ENCODE measurements at places on chromosomes 2 and 18. TPM values are rescaled to one million over a fixed set of nuclear protein-coding genes. Genes with fewer than 3 reads are reported as not detected.

Gene LIMS4
- total RNA-seq: 0.25 TPM

Gene C2orf78
- not detected for total RNA-seq

Gene UGT1A4
- total RNA-seq: not detected

Gene ASB18
- not detected for total RNA-seq

Gene LAMA1
- 12.8 TPM for total RNA-seq

Gene FAM110C
- 7.4 TPM for total RNA-seq

Gene KCNJ3
- 12.5 TPM for total RNA-seq

Gene MYO5B
- total RNA-seq: 12.0 TPM

Gene DSC1
- 0.25 TPM for total RNA-seq

Gene TEKT4
- total RNA-seq: not detected

Gene MDH1B
- 3.4 TPM for total RNA-seq

Gene CTDP1
- 10.6 TPM for total RNA-seq

Gene CPO
- not detected for total RNA-seq

Gene IL1R2
- not detected for total RNA-seq

Gene TGFA
- 3.7 TPM for total RNA-seq

Gene ADRA2B
- total RNA-seq: not detected

Gene NCKAP5
- total RNA-seq: 9.3 TPM

Gene TMEM163
- total RNA-seq: 13.3 TPM

Gene TBC1D8
- 6.1 TPM for total RNA-seq

Gene DSG4
- not detected for total RNA-seq

Gene ALK
- total RNA-seq: 0.98 TPM

Gene SPHKAP
- 37.4 TPM for total RNA-seq

Gene MATN3
- total RNA-seq: 2.0 TPM

Gene CFC1B
- total RNA-seq: not detected

Gene KCNIP3
- total RNA-seq: 3.0 TPM

Gene NYAP2
- total RNA-seq: 12.5 TPM

Gene BUB1
- total RNA-seq: 6.1 TPM

Gene COLEC11
- 0.25 TPM for total RNA-seq

Gene CD28
- 0.25 TPM for total RNA-seq

Gene UGT1A5
- total RNA-seq: not detected

Gene NT5DC4
- total RNA-seq: not detected

Gene PHOSPHO2
- 15.5 TPM for total RNA-seq

Gene TMEM200C
- total RNA-seq: 20.4 TPM

Gene MTCL1
- total RNA-seq: 14.5 TPM

Gene MAP3K19
- total RNA-seq: 1.7 TPM

Gene TCF23
- not detected for total RNA-seq

Gene ADD2
- 385 TPM for total RNA-seq

Gene TMEM37
- not detected for total RNA-seq

Gene ARL4C
- total RNA-seq: 43.3 TPM

Gene CEBPZOS
- total RNA-seq: 24.6 TPM

Gene RAPGEF4
- 13.5 TPM for total RNA-seq

Gene ZC3H6
- 24.8 TPM for total RNA-seq

Gene TRIM54
- total RNA-seq: not detected

Gene VWC2L
- 3.2 TPM for total RNA-seq

Gene NTSR2
- total RNA-seq: 0.25 TPM

Gene ALPP
- not detected for total RNA-seq

Gene SOWAHC
- total RNA-seq: 30.2 TPM

Gene ABHD3
- 6.6 TPM for total RNA-seq

Gene PROKR1
- 0.25 TPM for total RNA-seq

Gene ANO7
- 0.25 TPM for total RNA-seq

Gene ALKAL2
- not detected for total RNA-seq

Gene PLCL1
- total RNA-seq: 28.5 TPM

Gene ADCYAP1
- 4.4 TPM for total RNA-seq

Gene WDR75
- total RNA-seq: 44.0 TPM
